CD4-positive, alpha-beta T cell treated with Interferon gamma for 1 hour (primary cell): ENCODE measurements at places on chromosomes 5 and 9.

GRCh38 chr9:35816708-35817107 is 1.9 kb upstream of the HINT2 start:
- DNase-seq, result no peak

- no peak for DNase-seq
Measured at GRCh38 chr5:3329427-3329826, 266.2 kb upstream of the IRX1 start.

DNA sequence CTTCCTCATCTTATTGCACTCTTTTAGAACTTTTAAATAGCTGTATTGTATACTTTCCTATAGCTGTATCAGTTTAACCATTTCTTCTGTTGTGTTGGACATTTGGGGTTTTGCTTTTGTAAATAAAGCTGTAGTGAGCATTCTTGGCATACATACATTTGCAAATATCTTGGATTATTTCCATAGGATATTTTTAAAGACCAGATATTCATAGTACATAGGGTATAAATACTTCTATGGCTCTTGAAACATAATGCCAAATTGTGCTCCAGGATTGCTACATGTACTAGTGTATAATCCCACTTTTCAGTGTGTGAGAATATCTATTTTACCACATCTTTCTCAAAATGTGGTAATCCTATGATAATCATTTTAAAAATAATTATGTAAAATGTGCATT is 51.2 kb downstream of the SCAMP1 start:
- no peak for DNase-seq

DNA sequence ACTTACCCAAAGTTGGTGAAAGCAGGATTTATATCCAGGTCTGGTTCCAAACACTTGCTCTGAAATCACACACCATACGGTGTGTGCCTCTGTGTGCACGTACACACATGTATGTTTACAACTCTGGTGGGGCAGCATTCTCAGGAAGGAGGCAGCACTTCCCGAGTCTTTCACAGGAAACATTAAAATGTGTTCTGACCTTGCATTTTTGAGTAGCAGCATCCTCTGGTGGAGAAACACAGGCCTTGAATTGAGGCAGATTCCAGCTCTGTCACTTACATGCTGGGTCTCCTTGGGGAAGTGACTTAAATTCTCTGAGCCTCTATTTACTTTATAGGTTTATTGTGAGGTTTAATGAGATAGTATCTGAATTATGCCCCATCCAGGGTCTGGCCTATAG is 126.4 kb downstream of the RGS3 start:
- DNase-seq, result peak; percentile 37

DNA sequence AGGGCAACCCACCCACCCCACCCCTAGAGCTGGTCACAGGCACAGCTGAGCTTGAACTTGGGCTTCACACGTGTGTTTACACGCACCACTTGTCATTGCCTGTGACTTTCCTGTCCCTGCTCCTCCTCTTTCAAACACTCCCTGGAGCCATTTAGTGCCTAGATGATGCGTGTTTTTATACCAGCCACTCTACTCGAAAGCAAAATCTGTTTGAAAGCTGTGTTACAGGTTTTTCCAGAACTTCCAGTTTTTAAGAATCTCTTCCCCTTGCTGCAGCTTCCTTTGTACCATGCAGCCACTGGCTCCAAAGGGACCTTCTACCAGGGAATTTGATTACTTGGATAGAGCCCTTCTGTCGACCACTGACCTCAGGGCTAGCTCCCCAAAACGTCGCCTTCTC is 78.8 kb upstream of the SPRY4 start:
- DNase-seq, result no peak

DNA sequence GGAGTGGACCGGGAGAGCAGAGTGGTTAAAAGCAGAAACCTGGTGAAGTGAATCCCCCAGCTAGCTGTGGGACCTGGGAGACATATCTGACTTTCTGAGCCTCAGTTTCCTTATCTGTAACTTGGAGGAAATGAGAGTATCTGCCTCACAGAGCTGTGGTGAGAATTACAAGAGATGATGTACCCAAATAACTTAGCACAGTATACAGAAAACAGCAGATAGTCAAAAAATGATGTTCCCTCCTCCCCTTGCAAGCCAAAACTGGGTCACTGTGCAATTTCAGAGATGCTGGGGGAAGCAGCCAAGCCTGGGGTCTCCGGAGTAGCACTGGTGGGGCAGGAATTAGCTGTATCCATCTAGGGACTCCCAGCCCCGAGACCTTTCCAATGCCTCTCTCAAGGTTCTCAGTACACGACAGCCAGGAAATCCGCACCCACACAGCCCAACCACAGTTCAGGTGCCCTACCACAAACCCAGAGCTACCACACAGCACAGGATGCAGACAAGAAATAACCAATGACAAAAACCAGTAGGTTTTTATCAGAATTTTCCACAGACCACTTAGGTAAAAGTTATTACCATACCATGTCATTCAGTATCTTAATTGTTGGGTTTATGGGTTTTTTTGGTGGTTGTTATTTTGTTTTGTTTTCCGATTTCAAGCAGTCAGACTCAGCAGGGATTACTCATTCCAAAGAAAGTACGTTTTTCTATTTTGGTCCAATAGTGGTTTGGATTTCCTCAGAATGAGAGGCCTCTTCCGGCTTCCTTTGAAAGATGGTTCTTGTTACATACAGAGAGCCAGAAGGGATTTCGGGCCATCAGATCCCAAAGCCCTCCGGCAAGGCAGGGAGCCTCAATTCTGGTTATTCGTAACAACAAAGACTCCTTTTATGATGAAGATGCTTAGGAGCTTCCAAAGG is 4.9 kb upstream of the HRH2 start:
- peak; percentile 39 for DNase-seq

DNA sequence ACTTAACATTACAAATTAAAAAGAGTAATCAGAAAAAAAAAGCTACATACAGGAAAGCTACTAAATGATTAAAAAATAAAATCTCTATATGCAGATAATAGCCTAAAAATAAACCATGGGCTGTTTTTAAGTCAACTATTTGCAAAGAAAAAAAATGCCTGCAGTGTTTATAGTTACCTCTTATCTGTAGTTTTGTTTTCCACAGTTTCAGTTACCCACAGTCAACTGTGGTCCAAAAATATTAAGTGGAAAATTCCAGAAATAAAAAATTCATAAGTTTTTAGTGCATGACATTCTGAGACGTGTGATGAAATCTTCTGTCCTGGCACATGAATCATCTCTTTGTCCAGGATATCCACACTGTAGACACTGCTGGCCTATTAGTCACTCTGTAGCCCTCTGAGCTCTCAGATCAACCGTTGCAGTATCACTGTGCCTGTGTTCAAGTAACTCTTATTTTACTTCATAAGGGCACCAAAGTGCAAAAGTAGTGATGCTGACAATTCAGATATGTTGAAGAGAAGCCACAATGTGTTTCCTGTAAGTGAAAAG is 59.2 kb downstream of the PRELID2 start:
- no peak for DNase-seq

- DNase-seq, result no peak
Measured at GRCh38 chr5:71862507-71863060, 143.5 kb downstream of the CARTPT start.

- DNase-seq, result no peak
Measured at GRCh38 chr9:136247947-136248637, 2.5 kb upstream of the QSOX2 start.

DNA sequence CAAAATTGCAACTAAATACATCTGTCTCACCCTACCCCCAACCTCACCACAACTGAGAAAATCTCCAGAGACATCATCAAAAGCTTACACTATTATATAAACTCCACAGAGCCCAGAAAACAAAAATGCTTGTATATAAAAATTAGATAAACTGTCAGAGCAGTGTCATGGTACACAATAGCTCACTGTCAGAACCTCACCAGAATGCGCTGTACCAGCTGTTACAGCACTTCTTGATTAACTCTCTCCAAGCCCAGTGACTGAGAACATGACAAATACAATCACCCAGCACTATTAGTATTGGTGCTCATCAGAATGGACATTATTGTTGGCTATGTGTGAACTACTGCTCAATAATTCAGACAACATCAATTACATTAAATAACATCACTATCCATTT is 65.7 kb downstream of the ZDHHC21 start:
- DNase-seq, result no peak

DNA sequence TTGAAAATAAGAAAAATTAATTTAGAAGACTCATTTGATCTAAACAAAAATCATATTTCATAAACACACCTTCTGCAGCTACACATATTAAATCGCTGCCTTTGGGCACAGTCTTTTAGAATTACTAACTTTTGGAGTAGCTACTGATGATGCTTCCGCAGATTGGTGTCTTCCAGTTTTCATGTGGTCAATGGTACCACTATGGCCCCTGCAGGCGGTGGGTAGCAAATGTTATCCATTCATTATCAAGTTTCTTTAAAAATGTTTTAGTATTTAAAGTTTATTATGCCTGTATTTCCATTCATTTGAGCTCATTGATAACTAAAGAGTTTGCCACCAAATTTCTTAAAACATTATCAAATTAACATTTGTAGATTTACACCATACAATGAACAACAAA is 122.9 kb upstream of the GRAMD2B start:
- DNase-seq, result no peak

- no peak for DNase-seq
Measured at GRCh38 chr5:60066502-60066901, 173.0 kb upstream of the PDE4D start.

- DNase-seq, result no peak
Measured at GRCh38 chr9:127825319-127826051, 22.8 kb downstream of the FPGS start.

DNA sequence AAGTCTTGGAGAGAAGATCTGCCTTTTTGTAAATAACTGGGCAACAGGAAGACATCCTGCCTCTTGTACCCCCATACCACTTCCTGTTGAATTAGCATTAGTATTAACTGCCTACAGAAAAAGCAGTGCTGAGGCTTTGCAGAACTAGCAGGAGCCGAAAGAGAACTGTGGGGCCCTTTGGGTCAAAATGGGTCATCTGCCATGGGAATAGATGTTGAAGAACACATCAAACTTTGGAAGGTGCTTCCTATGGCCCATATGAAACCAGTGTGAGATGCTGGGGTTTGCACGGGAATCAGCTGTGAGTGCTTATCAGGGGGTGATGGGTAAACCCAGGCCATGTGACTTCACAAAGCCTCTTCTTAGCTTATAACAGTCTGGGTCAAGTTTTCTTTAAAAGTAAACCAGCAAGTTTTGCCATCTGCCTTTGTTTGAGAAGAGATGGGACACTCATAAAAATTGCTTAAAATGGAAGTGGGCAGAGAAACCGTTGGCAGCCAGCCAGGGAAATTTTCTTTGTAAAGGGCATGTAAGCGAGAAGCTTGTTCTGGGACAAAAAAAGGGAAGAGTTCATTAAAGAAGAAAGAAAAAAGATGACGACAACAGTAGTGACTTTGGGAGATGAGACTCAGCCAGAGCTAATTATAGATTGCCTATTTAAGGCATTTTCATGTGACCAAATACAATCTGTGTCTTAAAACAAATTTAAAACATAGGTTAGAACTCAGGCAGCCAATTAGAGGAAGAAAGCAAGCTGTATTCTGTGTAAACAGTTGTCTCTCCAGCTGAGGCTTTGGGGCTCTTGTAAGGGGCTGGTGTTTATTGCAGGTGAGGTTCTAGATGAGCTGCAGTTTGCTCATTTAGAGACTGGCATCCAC is 4.4 kb downstream of the SLC25A25 start:
- DNase-seq, result peak; percentile 64

- no peak for DNase-seq
Measured at GRCh38 chr5:143751342-143751741, 60.6 kb upstream of the HMHB1 start.

DNA sequence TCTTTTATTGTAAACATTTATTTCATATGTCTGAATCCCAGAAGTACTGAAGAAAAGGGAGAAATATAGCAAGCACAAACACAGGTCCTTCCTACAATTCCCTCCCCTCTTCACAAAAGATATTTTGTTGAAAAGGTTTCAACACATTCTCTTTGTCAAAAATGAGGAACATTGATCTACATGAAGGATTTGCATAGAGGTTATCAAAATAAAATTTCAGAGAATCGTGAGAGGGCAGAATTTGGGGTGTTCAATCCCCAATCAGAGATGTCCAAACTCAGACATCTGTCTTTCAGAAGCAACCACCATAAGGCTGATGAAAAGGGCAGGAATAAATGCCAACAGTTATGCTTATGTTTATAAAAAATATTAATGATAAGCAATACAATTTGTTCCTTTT is 69.2 kb downstream of the MARCHF3 start:
- DNase-seq, result no peak
